ENCODE measurements at places on chromosomes 1 and 21.
A peak's percentile ranks its signal among the peaks of the same experiment; 100 is the strongest.

GRCh38 chr1:201460814-201461644 lies 8.0 kb downstream of the PHLDA3 start:
- no peak for DNase-seq

- no peak for DNase-seq
Measured at GRCh38 chr1:63721531-63722189, 52.2 kb upstream of the ROR1 start.

DNA sequence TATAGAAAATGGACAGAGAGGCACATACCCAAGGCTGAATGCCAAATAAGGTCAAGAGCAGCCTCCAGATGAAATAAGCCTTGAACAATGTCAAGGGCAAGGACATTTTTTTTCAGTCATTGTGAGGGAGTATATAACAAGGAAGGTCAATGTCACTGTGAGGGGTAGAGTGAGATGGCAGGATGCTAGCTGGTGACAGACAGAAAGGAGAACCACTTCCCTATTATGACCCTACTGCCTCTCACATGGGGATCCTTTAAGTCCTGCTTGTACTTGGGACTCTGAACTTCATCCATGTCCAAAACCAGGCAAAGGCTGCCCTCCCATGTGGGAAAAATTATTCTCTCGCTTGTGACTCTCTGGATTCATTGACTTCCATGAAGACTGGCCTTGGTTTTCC lies 119.5 kb upstream of the COA6 start:
- no peak for DNase-seq

DNA sequence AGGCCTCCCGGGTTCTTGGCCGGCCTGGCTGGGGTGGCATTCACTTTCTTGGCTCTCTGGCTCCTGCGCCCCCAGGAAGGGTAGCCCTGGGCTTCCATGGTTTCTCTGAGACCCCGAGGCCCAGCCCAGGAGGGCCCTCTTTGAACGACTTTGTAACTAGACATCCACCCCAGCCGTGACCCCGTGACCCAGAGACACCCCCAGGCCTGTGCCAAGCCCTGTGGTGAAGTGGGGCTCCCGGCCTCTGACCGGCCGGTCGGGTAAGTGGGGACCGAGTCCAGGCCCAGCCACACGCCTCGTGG lies 64.0 kb downstream of the COL18A1 start:
- no peak for DNase-seq

DNA sequence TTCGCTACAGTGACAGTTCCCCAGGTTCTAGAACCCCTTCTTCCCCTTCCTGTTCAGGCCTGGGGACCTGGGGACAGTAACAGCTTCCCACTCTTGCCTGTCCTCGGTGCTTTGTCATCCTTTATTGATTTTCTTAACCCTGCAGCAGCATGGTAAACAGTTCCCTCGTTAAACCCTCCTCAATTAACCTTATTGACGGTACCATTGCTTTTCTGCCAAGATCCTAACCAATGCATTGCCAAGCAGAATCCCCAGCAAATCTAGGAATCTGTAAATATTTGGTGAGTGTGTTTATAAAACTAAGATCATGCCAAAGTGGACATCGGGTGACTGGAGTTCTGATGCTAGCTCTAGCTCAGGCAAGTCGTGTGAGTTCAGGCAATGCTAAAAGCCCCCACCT lies 99.6 kb upstream of the KAZN start:
- no peak for DNase-seq

DNA sequence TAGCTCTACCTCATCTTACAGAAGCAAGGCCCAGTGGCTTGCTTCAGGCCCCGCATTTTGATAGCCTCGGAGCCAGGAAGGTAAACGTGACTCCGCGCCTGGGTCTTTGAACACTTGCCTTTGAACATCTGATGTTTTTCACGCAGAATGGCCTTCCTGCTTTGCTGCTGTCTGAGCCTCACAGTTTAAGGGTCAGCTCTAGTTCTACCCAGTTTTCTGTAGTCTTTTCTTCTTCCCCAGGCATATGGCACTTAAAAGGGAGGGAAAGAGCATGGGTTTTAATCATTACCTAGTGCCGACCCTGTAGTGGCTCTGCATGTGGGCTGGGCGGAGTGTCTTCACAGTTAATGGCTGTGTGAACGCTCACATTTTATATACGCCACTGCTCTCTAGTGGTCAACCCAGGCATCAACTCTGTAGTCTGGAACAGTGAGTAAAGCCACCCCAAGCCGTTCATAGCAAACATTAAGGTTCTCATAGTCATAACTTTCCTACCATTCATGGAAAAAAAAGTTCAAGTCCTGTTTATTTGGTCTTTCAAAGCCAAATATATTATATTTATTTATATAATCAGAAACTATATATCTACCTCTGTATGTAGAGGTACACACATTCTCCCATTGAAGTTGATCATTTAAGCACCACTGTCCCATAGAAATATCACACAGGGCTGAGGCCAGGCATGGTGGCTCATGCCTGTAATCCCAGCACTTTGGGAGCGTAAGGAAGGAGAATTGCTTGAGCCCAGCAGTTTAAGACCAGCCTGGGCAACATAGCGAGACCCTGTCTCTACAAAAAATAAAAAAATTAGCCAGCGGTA lies 78.1 kb downstream of the IER5 start:
- DNase-seq: peak; percentile 49

- no peak for DNase-seq
Measured at GRCh38 chr21:44730028-44730395, 18.6 kb upstream of the TSPEAR start.

- no peak for DNase-seq
Measured at GRCh38 chr1:28104866-28105467, 16.6 kb upstream of the EYA3 start.

DNA sequence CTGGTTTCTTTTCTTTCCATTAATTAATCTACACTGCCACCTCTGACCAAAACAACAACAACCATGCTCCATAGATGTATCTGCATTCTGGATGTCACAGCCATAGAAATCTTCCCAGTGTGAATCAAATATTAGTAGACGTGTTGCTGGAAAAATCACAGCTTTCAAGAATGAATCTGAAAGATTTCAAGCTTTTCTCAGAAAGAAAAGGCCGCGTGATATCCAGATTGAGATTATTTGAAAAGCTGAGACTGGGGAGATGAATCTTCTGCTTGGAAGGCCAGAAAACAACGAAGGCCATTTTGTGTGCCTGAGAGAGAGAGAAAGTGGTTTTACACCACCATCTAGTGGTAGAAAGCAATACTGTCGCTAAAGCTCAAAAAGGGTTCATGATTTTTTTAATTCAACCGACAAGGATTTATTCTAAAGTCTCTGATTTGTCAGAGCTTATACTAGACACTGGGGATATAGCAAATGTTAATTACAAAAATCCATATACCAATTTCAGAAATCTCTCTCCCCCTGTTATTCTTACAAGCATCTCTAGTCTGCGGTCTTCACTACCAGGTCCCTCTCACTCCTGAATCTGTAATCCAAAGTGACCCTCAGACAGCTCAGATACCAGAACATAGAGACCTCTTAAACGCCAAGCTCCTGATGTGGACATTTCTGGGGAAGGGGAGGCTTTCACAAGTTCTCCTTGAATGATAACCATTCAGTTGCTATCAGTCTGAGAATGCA lies 87.5 kb upstream of the SGIP1 start:
- DNase-seq: peak; percentile 13

DNA sequence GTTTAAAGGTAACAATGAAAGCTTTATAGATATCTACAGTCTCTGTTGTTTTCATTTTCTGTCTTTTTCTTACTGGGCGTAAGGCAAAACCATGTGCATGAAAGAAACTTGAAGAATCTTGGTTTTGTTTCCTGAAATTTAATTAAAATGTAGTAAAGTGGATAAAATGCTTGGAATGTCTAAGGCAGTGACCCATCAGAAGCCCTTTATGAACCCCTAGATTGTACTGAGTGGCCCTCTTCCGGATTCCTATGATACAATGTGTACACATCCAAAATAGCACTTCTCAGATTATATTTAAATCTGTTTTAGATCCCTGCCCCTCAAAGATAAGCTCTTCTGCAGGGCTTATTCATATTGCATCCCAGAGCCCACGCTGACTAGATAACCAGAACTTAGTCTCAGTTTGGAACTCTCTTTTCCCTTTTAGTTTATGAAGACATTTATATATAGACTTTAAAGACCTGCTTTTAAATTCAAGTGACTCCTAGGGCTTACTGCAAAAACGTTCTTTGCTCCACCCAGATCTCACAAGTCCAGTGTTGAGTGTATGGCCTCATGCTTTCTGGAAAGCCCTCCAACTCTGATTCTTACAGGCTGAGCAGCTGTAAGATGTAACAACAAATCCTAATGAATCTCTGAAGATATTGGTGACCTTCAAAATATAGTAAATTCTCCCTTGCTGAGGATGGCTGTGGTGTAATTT lies 142.9 kb downstream of the LRRC7 start:
- no peak for DNase-seq

GRCh38 chr1:16032388-16033102 lies 10.7 kb downstream of the CLCNKA start:
- DNase-seq: no peak

GRCh38 chr1:87135329-87135712 lies 193.4 kb upstream of the LMO4 start:
- DNase-seq: no peak

DNA sequence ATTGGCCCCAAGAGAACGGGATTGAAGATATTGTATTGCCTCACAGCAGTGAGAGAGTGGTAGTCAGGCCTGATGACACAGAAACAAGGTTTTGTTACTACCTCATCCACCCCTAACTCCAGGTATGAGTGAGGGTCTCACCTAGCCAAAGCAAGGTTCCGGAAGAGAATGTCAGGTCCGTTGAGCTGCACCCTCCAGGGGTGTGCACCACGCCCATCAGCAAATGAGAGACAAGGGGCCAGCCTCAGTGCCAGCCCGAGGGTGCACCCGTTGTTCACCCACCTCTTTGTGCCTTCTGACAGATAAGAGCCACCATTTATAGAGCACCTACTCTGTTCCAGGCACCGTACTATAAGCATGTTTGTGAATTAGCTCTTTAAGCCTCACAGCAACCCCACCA lies 121.9 kb upstream of the IPO9 start:
- DNase-seq: no peak

- DNase-seq: no peak
Measured at GRCh38 chr1:204621396-204621795, 64.1 kb downstream of the LRRN2 start.

DNA sequence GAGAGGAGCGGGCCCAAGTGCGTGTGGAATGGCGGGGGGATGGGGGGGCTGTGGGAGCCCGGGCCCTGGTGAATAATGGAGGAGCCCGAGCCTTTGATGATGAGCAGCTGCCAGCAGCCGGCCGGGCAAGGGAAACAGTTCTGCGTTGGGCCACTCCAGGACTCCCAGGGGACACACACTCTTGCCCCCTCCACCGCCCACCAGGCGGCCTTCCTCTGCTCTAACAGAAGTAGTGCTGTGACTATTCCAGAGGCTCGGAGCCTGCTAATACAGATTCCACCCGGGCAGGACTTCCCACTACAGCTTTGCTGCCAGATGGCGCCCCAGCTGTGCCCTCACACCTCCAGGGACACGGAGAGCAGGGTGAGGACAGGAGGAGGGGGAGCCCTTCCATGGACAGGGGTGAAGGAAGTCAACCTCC lies 48.2 kb upstream of the LRP8 start:
- no peak for DNase-seq

- no peak for DNase-seq
Measured at GRCh38 chr1:228316589-228317387, 89.8 kb downstream of the TRIM11 start.

DNA sequence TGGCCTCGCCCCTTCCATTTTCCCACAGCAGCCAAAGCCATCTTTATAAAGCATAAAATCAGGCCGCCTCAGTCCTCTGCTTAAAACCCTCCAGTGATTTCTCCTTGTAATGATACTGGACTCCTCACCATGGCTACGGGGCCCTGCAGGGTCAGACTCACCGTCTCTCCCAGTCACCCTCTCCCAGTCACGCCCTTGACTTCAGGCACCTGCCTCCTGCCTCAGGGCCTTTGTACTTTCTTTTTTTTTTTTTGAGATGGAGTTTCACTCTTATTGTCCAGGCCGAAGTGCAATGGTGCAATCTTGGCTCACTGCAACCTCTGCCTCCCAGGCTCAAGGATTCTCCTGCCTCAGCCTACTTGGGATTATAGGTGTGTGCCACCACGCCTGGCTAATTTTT lies 47.8 kb downstream of the PIK3CD start:
- no peak for DNase-seq

- DNase-seq: no peak
Measured at GRCh38 chr1:104825401-104825800, 1075.7 kb downstream of the AMY1C start.

DNA sequence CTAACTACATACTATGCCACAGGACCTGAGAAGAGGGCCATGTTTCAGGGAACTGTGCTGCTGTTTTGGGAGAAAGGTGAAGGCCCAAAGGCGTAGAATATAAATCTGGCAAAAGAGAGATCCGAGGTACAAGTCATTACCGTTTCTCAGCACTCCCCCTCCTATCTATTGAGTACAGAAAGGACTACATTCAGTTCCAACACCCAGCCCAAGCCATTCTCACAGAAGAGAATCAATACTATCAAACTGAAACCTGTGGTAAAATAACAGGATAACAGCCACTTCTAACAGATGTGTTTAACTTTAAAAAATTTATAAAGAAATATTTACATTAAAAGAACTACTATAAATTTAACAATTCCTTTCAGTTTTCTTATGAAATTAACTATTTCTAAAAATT lies 7.8 kb downstream of the AHCTF1 start:
- DNase-seq: no peak

DNA sequence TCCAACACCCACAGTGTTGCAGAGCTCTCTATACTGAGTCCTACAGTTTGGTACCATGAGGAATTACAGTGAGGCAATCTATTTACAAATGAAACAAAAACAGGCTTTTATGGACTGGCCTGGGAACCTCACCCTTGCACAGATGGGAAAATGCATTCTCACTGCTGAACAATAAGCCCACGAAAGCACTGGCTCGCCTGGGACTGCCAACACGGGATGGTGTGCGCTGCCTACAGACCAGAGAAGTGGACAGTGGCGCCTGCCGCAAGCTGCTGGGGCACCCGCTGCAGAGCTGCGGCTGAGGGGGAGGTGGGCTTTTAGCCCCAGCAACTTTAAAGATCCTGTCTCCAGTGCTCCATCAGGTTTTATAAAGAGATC lies 28.5 kb upstream of the ABCG1 start:
- DNase-seq: no peak

- DNase-seq: no peak
Measured at GRCh38 chr21:16071761-16072160, 342.0 kb downstream of the USP25 start.

DNA sequence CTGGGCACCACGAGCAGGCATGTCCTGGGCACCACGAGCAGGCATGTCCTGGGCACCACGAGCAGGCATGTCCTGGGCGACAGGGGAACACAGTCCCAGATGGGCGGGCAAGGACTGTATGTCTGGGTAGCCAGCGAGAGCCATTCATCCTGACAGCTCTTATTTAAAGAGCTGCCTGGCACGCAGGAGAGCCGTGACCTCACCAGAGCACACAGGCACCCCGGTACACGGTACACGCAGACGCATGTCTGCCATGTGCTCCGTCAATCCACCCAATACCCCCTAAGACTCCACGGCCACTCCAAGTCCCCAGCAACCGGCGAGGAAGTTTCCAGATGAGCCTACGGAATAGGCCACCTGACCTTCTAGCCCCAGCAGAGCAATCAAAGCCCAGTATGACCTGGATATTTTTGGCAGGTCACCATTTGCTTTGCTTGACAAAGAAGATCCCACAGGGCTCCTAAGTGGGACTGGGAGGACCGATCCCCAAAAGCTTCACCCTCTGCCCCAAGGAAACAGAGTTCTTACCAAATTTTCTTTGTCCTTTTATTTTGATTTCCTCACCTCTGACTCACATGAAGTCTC lies 51.7 kb downstream of the CASZ1 start:
- no peak for DNase-seq

- DNase-seq: no peak
Measured at GRCh38 chr1:167923324-167924056, 9.6 kb upstream of the ADCY10 start.

Measured in stimulated activated CD4-positive, alpha-beta T cell treated with anti-CD3 and anti-CD28 coated beads, TNF-alpha, amount 100 ng/mL, for 4 hours (primary cell).